ENCODE measurements at places on chromosomes 11 and 22. TPM values are rescaled to one million over a fixed set of nuclear protein-coding genes. Genes with fewer than 3 reads are reported as not detected.

- DNase-seq = no peak
Observed at GRCh38 chr22:36497910-36498665, 8.8 kb downstream of the FOXRED2 start.

DNA sequence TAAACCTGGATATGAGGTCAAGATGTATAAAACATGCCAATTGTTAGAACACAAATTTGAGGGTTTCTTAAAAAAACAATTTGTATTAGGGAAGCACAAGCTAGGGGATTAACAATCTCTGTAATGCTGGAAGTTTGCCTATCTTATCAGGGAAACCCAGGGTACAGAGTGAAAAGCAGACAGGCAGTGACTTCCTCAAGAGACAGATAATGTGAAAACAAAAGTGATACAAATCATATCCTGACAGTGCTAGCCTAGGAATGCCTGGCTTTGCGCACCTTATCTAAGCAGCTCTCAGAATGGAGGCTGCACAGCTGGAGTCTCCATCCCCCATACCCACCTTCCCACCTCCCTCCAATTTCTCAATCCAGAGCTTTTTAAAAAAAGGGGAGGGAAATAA is 22.5 kb upstream of the RBX1 start:
- DNase-seq = no peak

DNA sequence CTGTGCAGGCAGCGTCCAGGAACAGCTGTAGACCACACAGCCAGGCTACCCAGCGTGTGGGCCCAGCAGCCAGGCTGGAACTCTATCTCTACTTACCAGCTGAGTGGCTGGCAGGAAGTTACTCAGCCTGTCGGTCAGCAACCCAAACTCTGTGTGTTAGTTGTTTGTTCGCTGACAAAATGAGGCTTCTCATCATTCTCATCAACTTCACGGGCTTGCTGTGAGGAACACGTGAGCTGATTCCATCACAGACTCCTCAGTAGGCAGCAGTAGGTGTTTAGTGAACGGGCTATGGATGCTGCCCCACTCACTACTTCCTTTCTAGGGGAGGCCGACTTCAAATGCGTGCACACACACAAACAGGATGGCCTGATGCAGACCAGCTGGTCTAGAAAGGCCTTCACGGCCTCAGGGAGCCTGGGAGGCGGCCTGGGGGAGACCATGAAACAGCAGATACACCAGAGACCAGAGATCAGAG is 830 bp upstream of the SPDYC start:
- DNase-seq = no peak

- peak; percentile 65 for DNase-seq
Observed at GRCh38 chr11:10181811-10182210, 112.2 kb downstream of the SBF2 start.

DNA sequence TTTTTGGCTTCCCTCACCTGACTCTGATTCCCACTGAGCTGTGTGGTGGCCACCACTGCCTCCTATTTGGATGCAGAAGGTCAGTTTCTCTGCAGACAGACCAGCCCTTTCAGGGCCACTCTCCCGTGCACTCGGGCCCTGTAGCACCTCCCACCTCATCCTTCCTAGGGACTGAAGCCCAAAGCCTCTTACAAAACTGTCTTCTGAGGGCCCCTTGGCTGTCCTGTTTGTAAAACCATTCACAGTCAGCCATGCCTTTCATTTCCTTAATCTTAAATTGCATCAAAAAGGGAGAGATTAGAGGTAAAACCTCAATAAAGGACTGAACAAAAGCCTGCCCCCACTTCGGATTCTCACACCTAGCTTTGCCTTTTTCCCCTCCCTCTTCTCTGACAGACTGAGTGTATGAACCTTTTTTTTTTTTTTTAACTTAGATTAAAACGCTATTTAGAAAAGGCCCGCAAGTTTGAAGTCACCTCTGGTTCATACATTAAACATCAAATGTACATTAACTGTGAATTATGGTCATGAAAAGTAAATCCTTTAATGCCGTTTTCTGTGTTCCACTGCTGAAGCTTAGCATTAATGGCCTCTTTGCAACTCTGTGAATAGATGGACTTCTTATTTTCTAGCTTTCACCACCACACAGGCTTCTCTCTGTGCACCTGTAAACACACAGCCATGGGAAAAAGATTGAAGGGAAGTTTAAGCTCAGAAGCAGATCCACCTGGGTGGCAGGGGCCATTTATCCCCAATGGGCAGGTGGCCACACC is 247.2 kb upstream of the CADM1 start:
- no peak for DNase-seq

The LGR4 gene
- total RNA-seq = 28.5 TPM
